ENCODE measurements at places on chromosomes 1 and 21.

DNA sequence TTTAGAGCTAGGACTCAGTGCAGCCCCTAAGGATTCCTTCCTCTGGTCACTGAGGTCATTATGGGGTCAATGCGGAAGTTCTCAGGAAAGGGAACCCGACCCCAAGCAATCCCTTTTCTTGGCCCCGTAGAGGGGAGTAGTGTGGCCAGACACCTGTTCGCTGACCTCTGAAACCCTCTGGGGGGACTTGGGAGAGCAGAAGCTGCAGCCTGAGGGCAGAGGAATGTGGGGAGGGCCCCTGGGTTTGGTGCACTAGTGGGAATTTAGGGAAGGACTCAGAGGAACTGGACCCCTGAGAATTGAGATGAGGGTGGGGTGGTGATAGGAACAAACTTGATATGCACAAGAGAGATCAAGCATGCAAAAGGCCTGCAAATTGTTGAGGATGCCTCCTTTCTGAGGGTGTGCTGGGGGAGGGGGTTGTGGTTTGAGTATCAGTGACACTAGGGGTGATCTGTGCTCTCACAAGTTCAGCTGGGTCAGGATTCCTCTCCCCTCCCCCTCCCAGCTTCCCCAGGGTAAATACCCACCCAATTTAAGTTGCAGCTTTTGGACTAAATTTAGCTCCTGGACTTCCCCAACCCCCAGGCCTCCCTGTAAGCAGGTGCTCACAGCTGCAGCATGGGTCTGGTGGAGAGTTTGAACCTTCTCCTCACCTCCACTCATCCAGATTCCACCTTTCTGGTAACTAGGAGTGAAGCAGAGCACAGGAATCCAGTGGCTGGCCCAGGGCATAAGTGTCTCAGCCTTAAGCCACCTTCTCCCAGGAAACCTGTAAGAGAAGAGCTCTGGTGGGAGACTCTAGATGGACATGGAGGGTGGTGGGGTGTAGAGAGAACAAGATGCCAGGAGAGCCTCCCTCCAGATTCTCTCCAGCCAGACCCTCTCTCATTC, 13.5 kb downstream of the ADAMTSL4 start:
- no peak for DNase-seq

DNA sequence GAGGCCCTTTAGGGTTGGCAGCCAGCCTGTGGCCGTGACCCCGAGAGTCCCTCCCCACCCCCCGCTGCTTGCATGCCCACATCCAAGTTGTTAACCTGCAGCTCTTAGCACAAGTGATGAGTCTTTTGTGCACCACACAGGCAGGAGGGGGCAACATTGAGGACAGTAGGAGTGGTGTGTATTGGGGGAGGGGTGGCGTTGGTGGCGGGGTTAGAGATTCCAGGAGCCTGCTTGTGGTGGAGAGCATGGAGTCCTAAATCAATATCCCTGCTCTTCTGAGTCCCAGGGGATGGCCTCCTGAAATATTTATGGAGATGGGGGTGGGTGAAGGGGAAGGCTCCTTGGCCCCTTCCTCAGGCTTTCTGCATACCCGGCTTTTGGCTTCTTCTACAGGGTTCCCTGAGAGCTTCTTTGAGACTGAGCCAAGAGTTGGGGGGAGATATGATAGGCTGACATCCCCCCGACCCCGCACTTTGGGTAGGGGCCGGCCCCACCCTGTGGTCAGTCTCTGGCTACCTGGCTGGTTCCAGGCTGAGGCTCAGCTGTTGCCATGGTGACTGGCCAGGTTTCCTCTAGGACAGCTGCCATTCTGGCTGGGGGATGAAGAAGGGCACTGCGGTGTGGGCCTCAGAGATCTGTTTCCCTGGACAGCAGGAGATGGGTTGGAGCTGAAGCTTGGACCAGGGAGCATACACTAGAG, 5.0 kb downstream of the CHRNB2 start:
- DNase-seq = no peak

DNA sequence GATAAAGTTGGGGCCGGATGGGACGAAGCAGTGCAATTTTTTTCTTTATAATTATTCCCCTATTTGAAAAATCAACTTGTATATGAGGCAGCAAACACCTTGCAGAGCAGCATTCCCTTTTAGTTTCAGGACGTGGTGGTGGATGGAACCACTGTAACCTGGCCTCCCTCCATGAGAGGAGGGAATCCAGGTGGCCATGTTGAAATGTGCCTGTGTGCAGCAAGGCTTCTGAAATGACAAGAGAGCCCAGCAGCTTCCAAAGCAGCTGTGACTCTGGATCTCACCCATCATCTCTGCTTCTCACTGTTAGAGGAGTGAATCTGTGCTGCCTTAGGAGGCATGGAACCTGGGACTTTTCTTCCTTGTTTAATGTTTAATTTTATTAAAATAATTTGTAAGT, 42.3 kb downstream of the NFIA start:
- DNase-seq = no peak

DNA sequence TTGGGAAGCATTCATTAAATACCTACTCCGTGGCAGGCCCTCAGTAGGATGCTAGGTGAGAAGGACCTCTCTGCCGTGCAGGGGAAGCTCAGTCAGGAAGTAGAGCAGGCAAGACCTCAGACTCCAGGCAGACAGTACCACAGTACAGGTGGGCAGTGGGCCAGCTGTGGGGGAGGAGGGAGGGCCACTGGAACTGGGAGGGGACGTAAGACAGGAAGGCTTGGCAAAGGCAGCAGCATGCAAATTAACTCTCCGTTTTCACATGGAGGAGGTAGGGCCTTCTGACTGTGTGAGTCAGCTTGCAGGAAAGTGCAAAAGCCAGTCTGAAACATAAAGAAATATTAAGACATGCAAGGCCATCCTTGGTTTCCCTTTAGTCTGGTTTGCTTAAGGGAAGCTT, 157.7 kb downstream of the TRIM33 start:
- peak; percentile 8 for DNase-seq

- no peak for DNase-seq
Measured at GRCh38 chr21:38756746-38757145, 49.0 kb upstream of the ETS2 start.

- no peak for DNase-seq
Measured at GRCh38 chr1:219144658-219145315, 28.9 kb upstream of the LYPLAL1 start.
